ENCODE measurements at places on chromosomes 4 and X.

- no peak for DNase-seq
Observed at GRCh38 chr4:167196344-167197012, 37.8 kb downstream of the SPOCK3 start.

GRCh38 chr4:106063009-106063408, 167.7 kb downstream of the NPNT start:
- DNase-seq, result no peak

DNA sequence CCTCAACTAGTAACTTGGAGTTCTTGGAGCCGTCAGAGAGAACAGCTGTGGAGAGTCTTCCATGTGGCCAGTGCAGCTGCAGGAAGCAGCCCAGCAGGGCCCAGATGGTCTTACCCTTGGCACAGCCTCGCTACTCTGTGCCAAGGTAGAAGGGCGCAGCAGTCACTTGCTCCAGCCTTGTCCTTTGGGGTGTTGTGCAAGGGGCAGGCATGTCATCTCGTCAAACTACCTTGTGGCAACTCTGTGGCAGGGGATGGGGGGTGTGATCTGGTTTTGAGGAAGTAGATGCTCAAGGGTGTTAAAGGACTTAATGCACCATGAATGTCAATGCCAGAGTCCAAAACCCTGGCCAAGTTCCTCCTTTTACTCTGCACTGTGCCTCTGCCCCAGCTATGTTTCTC, 34.2 kb upstream of the TBC1D14 start:
- DNase-seq, result peak; percentile 62

DNA sequence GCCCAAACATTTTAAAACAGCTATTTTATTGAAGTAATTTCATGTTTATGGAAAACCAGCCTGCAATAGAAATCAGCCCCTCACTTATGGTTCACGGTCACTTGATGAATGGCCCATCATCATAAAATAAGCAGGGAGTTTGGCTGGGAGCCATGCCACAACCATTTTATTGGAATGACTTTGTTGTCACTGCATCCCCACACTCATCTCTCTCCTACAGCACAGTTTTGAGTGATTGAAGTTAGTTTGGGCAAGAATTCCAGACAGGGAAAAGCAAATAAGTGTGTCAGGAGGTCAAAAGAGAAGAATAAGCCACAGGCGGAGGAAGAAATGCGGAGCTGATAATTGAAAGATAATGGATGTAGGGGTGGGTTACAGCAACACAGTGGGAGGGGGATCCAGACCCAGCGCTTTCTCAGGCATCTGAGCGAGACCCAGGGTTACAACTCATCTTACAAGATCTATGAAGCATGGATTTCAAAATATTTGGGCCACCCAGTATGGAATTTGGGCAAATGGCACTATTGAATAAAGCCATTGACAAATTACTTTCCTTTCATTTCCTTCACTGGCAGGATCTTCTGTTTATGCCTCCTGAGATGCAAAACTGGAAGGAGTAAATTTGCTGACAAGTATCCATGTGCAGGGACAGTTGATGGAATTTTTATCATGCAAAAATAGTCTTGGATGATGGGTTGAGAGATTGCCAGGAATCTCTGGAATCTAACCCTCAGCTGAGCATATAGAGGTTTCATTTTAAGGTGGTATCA, 100.8 kb downstream of the SHROOM3 start:
- no peak for DNase-seq

GRCh38 chr4:161714022-161714751, 449.6 kb downstream of the FSTL5 start:
- no peak for DNase-seq

DNA sequence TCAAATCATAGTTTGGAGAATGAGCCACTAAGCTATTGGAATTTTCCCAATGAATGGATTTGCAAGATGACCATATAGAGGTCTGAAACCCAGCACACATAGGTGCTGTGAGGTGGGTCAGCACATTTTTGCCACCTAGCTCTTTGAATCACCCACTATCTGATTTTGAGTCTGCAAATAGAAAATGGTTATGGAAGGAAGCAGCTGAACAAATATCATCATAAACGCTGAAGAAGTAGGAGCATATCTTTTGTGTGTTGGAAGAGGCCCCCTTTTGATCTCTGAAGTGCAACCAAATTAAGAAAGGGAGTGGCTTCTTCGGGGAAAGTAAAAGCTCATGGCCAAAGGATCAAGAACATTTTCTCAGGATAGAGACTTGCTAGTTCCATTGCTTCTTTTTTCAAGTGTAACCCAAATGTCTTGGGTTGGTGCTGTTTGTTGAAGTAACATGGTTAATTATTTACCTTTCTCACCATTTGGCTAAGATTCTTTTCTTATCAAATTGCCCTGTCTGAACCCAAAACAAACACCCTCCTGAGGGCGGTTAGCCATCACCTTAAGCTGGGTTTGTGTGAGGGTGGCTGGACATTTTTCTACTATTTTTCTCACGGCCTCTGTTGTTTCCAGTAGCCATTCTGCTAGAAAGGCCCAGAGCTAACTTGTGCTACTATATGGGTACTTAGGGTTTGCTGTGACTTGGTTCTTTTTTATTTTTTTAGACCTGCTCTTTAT, 18.4 kb upstream of the SORBS2 start:
- no peak for DNase-seq

DNA sequence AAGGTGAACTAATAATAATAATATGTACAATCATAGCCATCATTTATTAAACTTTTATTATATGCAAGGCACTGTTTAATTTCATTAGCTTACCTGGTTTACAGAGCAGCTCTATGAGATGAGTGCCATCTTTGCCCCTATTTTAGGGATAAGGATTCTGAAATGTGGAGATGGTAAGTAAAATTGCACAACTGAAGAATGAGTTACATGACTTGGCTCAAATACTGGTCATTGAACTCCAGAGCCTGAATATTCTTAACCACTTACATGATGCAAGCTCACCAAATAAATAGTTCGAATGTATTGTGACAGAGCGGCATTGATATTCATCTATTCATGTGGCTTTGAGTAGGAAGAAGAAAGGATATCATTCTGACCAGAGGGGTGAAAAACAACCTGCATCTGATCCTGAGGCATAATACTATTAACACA, 11.7 kb downstream of the ALB start:
- DNase-seq, result no peak

- no peak for DNase-seq
Observed at GRCh38 chr4:29276150-29276549, 1444.0 kb upstream of the PCDH7 start.

DNA sequence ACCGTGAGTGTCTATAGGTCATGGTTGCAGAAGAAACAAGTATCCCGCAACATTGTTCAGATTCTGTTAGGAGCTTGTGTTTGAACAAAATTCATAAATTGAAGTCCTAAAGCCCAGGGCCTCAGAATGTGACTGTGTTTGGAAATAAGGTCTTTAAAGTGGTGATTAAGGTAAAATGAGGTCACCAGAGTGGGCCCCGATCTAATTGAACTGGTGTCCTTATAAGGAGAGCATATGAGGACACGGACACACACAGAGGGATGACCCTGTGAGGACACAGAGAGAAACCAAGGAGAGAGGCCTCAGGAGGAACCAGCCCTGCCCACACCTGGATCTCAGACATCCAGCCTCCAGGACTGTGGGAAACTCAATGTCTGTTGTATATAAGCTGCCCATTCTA, 76.9 kb downstream of the DHRSX start:
- DNase-seq, result no peak

GRCh38 chr4:151658959-151659600, 101.7 kb downstream of the GATB start:
- DNase-seq, result no peak

DNA sequence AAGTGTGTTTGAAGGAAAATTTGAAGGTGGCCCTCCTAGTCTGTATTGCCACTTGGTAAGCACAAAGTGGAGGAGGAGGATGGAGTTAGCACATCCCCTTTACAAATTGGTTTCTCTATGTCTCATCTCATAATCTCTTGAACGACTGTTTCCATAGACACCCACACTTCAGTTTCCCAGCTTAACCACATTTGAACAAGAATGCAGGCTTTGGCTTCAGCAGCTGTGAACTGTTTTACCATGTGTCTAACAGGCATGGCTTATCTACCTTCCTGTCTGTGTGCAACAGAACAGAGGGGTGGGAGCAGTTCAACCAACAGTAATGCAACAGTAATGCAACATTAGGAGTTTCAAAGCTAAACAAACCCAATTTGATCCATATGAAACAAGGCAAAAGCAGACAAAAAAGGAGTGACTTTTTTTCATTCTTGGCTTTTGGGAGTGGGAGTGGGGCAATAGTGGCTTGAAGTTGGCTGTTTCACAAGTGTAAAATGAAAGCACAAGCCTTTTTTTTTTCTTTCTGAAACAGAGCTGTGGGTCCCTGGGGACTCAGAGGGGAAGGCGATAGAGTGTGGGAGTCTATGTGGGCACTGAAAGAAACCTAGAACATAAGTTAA, 108.0 kb downstream of the ITM2A start:
- peak; percentile 21 for DNase-seq

DNA sequence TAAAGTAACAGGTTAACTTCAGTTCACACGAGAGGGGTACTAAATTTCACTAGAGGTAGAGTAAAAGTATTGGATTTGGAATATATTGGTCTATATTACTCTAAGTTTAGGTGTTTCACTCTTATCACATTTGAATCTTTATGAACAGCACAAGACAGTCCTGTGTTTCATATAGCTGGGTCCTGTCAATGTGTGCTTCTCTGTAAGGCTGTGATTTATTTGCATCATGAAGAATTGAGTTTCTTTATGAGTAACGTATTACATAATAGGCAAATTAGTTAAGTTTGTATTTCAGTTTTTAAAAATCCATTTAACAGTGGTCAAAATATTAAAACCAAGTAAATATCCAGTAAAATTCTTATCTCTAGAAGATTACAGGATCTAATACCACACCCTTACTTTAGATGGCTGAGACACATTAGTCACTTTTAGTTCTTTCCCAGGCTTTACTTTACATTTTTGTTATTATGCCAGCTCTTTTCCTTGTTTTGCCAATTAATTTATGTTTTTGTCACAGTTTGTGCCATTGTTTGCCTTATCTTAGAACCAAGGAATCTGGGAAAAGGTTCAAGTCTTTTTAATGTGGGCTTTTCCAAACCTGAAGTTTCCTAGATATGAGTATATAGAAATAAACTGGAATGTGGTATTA, 32.1 kb downstream of the NUDT6 start:
- no peak for DNase-seq

DNA sequence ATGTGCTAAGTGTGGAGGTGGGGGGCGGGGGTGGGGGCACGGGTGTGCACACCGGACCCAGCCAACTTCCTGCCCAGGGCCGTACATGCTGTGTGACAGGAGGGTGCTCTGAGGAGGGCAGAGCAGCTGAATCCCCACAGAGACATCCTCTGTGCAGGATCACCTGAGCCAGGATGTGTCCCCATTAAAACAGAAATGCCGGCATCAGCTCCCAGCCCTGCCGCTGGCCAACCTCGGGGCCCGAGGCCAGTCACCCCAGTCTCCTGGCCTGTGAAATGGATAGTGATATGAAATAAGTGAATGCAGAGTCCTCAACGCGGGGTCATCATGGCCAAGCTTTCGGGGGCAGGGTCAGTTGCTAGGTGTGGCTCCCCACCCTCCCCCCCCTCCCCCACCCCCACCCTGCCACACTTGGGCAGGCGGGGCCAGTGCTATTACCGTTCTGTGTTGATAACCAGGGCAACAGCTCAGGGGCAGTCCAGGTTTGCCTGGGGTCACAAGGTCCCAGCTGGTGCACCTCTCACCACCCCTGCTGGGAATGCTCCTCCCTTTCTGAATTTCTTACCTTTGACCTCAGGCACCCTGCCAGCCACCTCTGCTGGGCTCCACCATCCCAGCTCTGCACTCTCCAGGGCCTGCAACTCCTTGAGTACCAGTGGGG, 227.2 kb upstream of the PSAPL1 start:
- DNase-seq, result no peak

- no peak for DNase-seq
Observed at GRCh38 chr4:83390944-83391343, 56.3 kb upstream of the HPSE start.

DNA sequence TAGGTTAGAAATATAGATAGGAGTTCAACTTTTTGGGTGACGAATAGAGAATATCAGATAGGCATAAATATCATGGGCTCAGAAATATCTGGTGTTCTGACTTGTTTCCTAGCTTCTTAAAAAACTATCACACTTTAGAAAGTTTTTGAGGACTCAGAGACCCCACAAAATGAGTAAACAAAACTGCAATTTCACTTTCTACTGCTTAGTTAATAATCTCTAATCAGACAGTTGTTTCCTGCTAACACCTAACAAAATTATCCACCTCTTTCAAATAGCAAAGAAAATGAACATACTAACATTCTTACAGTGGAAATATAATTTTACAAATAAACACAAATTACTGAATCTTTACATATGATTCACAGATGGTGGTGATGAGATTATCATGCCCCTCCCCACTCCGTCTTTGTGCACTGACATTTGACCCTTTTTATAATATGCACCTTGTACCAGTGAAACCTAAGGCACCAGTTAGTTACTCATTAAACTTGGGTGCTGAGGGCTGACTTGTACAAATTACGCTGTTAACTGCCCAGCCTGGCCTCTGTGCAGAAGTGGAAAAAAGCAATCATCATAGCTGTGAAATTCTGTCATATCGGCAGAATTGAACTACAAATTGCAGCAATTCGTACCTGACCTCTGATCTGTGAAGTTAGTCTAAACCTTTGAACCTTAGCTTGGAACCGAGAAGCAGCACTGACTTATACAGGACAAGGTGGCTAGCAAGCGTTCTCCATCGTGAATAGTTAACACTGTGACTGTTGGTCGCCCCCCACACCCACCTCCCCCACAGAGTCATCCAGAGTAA, 138.7 kb downstream of the CHRNA9 start:
- no peak for DNase-seq

GRCh38 chrX:102966701-102967100, 29.6 kb downstream of the RAB40AL start:
- no peak for DNase-seq

DNA sequence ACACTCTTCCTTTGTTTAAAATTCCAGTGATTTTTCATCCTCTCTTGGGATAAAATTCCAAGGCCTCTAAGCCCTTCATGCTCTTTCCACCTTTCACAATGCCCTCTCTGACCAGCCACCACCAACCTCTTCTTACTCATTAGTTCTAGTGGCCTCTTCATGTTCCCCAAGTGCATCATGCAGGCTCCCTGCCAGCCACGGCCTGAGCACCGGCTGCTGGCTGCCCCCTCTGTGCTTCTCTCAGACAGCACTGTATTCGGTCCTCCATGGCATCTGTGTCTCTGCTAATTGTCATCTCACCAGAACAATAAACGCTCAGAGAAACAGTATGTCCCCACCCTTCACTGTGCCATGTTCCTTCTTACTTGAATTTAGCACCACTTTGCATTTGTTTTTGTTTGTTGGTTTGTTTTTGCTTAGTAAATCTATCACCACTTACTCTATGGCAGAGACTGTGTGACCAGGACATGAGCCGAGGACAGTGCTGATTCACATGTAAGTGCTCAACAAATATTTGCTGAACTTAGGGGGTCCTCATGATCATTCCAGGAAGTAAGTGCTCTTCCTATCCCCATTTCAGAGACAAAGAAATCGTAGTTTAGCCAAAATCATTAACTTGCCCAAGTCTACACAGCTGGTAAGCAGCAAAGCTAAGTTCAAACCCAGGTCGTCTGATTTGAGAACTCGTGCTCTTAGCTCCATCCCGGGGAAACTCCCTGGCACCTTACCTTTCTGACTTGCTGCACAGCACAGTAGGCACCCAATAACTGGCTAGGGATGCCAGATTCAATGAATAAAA, 77.1 kb upstream of the UCP1 start:
- DNase-seq, result no peak

GRCh38 chrX:8233091-8233490, 62.0 kb upstream of the VCX2 start:
- DNase-seq, result no peak

Data from right hindlimb (tissue), 1 donor.